ENCODE measurements at places on chromosomes 4 and X.
A peak's percentile ranks its signal among the peaks of the same experiment; 100 is the strongest.

DNA sequence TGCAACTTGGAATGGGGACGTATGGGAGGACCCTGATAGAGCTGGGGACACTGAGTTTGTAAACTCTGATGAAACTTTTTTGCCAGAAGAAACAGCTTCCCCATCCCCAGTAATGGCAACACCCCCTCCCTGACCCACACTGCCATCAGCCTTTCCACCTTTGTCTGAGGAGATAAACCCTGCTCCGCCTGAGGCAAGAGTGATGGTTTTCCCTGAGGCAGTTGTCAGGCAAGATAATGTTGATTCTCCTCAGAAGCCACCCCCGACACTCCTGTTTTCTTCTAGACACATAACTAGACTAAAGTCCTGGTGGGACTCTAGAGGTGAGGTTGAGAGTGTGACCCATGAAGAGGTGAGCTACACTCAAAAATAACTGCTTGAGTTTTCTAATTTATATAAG, 71.9 kb upstream of the STK26 start:
- no peak for DNase-seq

DNA sequence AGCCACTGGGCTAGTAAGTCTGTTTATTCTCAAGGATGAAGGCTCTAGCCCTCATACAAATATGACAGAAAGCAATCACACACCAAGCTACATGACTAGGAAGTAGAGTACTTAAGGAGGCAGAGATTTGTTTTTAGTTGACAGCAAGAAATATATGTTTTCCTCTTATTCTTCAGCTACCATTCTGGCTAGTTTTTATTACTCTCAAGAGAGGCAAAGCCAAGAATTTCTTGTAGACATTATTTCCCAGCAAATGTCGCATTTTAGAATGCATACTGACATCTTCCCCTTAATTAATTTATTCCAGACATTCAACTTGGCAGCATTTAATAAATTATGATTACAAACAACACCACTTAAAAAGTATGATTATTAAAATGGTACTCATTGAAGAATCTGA, 23.4 kb upstream of the FAM9C start:
- DNase-seq = no peak

DNA sequence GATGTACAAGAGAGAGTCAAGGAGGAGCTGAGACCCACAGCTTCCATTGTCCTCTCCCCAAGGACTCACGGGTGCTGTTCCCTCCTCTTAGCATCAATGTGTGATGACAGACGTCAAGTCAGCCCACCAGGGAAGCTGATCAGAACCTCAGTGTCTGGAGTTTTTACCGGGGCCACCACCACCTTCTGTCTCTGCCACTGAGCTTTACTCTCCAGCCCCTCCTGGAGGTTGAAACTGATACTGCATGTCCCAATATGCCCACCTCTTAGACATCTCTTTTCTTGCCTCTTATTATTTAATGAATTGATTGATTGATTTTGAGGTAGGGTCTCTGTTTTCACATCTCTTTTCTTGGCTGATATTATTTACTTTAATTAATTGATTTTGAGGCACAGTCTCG, 10.3 kb upstream of the AKAP17A start:
- no peak for DNase-seq

DNA sequence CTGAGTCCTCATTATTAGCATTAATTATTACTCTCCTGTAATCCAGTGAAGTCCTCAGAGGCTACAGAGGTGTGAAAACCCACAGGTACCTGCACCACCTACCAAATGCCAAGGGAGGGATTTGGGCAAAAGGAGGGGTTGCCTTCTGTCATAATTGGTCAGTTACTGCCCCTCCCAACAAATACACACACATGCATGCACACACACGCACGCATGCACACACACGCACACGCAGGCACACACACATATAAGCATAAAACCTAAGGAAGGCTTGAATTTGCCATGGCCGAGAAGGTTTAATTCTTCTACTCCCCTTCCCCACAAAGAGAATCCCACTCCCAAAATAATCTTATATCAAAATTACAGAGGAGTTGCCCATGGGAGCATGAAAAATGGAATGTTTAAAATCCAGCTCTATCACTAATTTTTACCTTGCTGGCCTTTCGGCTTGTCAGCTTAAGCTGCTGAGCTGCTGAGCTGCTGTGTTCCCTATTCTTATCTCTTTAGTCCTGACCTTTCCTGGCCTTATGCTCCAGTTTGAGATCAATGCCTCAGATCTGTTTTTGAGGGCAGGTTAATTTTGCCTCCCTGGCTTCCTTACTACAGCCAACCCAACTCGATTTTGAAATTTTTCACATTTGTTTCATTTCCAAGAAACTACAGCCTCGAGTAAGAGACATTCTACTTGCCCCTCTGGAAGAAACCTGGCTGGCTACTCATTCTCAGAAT, 95.0 kb downstream of the CAMK2D start:
- DNase-seq = no peak

GRCh38 chr4:70651864-70652506, 14.3 kb downstream of the JCHAIN start:
- peak; percentile 25 for DNase-seq

- no peak for DNase-seq
Observed at GRCh38 chrX:40784516-40785151, 49.3 kb upstream of the MED14 start.

GRCh38 chrX:124791492-124792095, 445.2 kb downstream of the SH2D1A start:
- no peak for DNase-seq

GRCh38 chr4:176874721-176875445, 82.2 kb upstream of the VEGFC start:
- DNase-seq = no peak

DNA sequence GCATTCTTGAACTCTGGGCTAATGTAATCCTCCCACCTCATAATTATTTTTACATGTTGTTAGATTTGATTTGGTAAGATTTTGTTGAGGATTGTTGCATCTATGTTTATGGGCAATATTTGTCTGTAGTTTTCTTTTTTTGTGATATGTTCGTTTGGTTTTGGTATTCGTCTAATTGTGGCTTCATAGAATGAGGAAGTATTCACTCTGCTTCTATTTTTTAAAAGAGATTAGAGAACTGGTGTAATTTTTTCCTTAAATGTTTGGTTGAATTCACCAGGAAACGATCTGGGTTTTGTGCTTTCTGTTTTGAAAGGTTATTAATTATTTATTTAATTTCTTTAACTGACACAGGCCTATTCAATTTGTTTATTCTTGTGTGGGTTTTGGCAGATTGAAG, 161.2 kb upstream of the NUDT6 start:
- DNase-seq = no peak

- no peak for DNase-seq
Observed at GRCh38 chr4:101818362-101818761, 27.8 kb downstream of the BANK1 start.

DNA sequence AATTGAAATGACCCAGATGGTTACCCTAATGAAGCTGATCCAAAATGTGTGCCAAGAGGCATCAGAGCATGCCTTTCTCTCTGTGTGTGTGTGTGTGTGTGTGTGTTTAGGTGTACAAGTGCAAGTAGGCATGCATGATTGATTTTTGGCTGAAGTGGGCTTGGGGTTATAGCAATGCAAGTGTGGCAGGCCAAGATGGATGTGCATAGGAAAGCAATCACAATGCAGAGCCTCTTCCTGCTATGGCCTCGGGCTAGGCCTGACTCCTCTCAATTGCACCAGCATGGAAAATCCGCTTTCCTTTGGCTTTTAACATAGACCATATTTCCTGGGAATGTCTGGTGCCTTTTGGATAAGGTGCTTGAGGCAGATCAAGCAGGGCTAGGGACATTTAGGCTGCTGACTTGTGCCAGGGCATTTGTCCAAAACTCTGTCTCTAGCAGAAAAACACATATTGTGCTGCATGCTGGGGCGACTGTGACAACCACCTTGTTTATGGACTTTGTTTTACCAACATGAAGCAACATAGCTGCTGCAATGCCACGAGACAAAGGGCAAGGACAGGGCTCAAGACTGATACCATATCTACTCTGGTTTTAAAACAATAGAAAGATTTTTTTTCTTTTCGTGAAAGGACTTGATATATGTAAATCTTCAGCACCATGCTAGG, 395.7 kb downstream of the RAPGEF2 start:
- no peak for DNase-seq

- no peak for DNase-seq
Observed at GRCh38 chr4:7326306-7326692, 108.4 kb downstream of the PSAPL1 start.

DNA sequence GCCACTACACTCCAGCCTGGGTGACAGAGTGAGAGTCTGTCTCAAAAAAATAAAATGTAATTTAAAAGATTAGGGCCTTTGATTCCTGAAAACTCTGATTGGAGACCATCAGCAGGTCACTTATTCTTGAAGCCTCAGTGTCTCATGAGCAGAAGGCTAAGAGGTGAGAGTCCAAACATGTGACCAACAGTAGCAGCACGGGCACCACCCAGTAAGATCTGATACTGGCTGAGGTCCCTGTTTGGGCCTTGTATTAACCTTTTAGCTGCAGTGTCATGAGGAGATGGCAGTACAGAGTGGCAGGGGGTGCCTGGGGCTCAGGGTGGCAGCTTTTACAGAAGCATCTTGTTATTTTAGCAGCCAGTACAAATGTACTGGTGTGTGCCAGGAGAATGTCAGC, 89.3 kb downstream of the FHDC1 start:
- no peak for DNase-seq

GRCh38 chrX:73581002-73581628, 18.1 kb downstream of the CHIC1 start:
- no peak for DNase-seq

- DNase-seq = no peak
Observed at GRCh38 chr4:38610966-38611431, 53.0 kb upstream of the KLF3 start.

- no peak for DNase-seq
Observed at GRCh38 chr4:34973650-34974312, 1270.5 kb downstream of the ARAP2 start.

DNA sequence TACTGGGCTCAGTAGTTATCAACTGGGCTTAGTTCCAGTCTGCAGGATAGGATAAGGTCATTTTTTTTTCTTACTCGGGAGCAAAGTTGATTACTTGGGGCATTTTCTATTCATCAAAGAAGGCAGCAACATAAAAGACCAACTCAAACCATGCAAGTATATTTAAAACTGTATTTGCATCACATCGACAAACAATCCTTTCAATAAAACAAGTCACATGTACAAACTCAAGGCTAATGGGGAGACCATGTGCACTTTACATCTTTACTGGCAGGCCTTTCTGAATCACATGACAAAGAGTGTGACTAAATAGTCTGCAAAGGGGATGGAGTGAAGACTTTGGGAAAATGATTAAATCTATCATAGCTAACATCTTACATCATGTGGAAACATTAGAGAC, 610.4 kb upstream of the BOD1L1 start:
- DNase-seq = no peak

- peak; percentile 12 for DNase-seq
Observed at GRCh38 chr4:97987019-97987648, 156.1 kb downstream of the STPG2 start.

GRCh38 chrX:38116706-38117105, 104.0 kb downstream of the SRPX start:
- DNase-seq = no peak

DNA sequence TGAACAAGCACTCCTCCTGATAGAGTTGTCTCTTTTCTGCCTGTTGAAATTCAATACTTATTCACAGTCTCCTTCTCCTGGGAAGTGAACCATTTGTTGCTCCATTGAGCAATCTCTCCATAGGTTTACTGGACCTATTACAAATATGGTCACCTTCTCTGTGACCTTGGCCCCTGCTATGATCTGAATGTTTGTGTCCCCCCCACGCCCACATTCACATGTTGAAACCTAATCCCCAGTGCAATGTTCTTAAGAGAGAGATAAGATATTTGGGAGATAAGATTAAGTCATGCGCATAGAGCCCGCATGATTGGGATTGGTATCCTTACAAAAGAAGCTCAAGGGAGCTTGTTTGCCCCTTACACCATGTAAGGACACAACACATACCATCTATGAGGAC, 54.1 kb upstream of the GABRE start:
- no peak for DNase-seq

- no peak for DNase-seq
Observed at GRCh38 chr4:85854546-85854945, 379.6 kb downstream of the ARHGAP24 start.

DNA sequence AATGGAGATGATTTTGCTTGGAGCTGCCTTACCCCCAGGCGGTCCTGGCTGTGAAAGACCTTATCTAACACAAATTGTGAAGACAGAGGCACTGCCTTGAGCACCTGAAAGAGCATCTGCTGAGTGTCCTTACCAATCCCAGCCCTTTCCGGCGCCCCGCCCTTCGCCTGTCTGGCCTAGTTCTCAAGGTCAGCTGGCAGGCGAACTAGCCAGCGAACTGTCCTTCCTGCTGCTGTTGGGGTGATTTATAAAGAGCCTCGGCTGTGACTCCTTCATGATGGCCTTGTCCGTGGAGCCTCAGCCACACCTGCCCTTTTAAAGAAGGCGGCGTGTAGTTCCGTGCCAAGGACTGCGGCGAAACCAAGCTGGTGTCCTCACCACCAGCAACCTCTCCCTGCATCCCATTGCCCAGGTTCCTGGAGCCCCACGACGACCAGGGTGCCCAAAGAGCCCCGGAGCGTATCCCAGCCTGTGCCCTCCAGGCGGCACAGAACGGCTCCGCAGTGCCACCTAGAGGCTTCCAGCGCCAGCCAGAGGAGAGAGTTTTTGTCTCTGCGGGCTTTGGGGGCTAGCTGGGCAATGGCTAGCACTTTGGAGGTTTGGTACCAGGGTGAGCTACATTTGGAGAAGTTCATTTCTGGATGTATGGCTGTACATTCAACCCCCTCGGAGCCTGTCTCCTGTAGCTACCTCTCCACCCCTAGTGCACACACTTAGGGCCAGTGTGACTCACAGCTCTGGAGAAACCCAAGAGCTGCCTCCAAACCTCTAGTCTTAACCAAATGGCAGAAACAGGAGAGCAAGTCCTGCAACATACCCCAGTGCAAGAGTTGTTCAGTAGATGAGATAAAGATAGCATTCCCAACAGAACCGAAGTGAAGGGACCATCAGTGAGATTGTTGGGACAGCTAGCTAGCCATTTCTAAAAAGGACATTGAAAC, 36.8 kb upstream of the VMA21 start:
- peak; percentile 1 for DNase-seq

DNA sequence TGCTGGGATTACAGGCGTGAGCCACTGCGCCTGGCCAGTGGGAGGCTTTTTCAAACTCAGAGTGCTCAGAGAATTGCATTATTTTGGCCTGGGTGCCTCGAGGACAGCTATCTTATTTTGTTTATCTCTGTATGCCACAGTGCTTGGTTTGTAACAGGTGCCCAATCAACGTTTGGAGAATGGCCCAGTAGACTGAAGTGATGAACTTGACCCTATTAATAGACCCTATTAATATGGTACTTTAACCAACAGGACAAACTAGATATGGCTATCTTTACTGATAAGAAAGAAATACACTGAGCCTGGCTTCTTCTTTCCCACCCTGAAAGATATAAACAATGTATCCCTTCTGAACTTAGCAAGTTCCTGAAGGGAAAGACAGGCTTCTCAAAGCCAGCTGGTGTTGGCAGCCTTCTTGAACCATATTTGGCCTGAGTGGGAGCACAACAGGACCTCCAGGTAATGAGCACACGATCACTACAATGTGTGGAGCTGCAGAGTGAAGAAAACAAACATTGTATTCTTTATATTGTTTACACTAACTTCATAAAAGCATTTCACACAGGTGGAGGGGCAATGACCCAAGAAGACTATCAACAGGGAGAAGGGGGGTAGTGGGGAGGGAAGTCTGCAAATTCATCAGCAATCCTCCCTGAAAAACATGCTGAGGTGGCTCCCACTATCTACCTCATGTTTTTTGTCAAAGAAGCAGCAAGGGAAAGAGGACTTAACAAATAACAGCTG, 41.7 kb downstream of the PRPS1 start:
- no peak for DNase-seq

- peak; percentile 80 for DNase-seq
Observed at GRCh38 chr4:72974694-72975487, 94.6 kb downstream of the COX18 start.

Data from fibroblast of lung (primary cell).